Left renal pelvis (tissue), 4 donors: ENCODE measurements at places on chromosomes 11 and 22. TPM values are rescaled to one million over a fixed set of nuclear protein-coding genes. Genes with fewer than 3 reads are reported as not detected.

Gene ELMOD1
- 0.27 TPM for polyA plus RNA-seq

Gene GVQW3
- polyA plus RNA-seq = 16.8 TPM

GRCh38 chr22:40309631-40310030 lies 36.7 kb upstream of the ADSL start:
- no peak for DNase-seq

Gene CD6
- 0.50 TPM for polyA plus RNA-seq

DNA sequence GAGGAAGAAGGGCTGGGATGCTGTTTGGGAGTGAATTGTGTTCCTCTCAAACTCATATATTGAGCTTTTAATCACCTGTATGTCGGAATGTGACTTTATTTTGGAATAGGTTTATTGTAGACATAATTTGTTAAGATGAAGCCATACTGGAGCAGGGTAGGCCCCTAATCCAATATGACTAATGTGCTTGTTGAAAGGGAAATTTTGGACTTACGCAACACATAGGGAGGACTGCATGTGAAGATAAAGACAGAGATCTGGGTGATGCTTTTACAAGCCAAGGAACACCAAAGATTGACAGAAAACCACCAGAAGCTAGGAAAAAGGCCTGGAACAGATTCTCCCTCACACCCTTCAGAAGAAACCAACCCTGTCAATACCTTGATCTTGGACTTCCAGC lies 43.2 kb upstream of the OVCH2 start:
- DNase-seq = no peak

Gene MS4A8
- polyA plus RNA-seq = not detected

Gene TBX1
- 0.18 TPM for polyA plus RNA-seq

GRCh38 chr11:68370211-68371111 lies 58.1 kb downstream of the LRP5 start:
- DNase-seq = no peak

GRCh38 chr11:9002920-9003572 lies 755 bp downstream of the NRIP3 start:
- no peak for DNase-seq

Gene KRTAP5-11
- polyA plus RNA-seq = not detected

DNA sequence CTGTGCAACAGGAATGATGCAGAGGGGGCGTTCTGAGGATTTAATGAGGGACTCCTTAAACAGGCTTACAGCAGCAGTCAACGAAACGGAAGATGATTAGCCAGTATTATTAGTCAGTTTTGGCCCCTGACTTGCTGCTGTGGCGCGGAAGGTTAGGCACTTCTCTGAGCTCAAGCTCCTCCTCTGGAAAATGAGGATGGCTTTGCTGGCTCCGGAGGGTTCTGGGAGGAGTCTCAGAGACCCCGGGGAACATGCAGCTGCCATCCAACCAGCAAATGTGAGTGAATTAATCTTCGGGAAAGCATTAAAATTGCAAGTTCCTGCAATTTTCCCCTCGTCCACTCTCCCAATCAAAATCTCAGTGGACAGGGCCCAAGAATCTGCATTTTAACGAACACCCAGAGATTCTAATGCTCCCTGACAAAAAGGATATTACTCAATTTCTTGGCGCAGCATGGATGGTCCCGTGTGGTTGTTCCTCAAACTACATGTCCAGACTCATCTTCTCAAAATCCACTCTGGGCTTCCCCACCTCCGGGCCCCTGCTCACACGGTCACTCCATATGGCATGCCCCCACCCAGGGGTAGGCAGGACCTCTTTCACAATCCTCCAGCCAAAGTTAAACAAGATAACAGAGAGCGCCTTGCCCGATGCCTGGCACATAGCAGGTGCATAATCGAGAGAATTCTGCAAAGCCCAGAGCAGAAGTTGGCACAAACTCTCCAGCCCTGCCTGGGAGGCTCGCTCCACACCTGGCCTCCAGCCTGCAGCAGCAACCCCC lies 6.4 kb downstream of the ELFN2 start:
- no peak for DNase-seq

DNA sequence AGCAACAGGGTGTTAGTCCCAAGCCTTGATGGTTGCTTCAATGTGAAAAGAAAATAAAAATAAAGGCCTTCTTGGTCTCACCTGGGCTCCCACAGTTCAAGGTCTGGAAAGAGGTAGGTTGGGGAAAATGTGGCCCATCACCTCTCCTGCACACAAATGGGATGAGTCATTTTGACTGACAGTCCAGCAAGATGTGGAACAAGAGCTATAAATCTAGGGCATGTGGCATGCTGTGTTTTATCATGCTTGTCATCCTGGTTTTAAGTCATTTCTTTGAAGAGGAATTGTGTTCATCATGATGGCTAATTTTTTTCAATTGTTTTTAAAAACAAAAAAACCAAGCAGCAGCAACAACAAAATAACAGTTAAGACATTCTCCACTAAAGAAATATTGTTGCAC lies 503.7 kb downstream of the NTM start:
- DNase-seq = no peak

- DNase-seq = no peak
These were observed 323.0 kb upstream of the CCDC90B start for GRCh38 chr11:83609191-83609590.

- DNase-seq = no peak
These were observed 280.8 kb upstream of the CCDC90B start for GRCh38 chr11:83566950-83567349.

DNA sequence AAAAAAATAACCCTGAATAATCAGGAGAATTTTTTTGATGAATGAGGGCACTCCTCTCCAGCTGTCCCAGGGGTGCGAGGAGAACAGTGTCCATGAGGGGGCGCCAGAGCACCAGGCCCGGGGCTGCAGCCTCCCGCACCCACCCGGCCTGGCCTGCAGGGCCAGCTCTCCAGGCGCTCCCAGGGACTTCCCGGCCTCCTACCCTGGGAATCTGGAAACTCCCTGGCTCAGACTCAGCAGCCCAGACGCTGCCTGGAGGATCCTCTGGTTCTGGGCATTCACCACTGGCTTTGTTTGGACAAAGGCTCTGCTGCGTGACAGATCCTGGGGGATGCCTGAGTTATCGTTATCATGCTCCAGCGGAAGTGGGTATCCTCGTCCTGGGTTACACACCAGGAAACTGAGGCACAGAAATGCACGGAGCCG lies 31.0 kb downstream of the MCM5 start:
- peak; percentile 46 for DNase-seq

DNA sequence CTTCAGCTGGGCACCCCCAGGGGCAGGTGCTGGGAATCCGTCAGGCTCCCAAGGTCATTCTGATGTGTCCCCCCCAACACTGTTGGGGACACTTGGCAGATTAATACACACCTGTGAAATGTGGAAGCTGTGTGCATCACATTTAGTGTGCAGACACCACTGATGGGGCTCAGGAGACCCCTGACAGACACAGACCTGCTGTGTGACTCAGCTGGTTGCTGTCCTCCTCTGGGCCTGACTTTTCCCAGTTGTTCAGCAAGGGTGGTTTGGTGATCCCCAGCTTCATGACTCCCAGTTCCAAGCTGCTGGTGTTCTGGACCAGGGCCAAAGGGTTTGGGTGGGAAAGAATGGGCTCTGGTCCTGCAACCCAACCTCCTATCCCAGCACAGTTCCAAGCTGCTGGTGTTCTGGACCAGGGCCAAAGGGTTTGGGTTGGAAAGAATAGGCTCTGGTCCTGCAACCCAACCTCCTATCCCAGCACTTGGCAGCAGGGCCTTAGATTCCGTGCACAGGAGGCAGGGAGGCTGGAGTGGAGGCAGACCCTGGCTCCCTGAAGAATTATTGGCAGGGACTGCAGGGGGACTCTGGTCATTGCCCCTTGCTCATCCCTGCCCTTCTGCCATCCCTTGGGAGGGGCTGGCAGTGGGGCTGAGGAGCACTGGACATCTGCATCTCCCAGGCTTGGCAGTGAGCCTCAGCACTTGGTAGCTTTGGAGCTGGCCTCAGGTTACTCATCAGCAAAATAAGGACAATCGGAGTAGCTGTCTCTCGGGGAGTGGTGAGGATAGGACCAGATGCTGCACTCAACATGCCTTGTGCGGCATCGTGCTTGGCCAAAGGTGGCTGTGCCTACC lies 8.4 kb upstream of the OMP start:
- DNase-seq = no peak

Gene MYEOV
- 4.4 TPM for polyA plus RNA-seq

Gene EPS8L2
- polyA plus RNA-seq = 108 TPM

Gene CYTH4
- polyA plus RNA-seq = 6.2 TPM

GRCh38 chr11:86052693-86053641 lies 15.9 kb downstream of the PICALM start:
- no peak for DNase-seq

- DNase-seq = no peak
These were observed 10.6 kb downstream of the MSANTD4 start for GRCh38 chr11:106011481-106011880.

DNA sequence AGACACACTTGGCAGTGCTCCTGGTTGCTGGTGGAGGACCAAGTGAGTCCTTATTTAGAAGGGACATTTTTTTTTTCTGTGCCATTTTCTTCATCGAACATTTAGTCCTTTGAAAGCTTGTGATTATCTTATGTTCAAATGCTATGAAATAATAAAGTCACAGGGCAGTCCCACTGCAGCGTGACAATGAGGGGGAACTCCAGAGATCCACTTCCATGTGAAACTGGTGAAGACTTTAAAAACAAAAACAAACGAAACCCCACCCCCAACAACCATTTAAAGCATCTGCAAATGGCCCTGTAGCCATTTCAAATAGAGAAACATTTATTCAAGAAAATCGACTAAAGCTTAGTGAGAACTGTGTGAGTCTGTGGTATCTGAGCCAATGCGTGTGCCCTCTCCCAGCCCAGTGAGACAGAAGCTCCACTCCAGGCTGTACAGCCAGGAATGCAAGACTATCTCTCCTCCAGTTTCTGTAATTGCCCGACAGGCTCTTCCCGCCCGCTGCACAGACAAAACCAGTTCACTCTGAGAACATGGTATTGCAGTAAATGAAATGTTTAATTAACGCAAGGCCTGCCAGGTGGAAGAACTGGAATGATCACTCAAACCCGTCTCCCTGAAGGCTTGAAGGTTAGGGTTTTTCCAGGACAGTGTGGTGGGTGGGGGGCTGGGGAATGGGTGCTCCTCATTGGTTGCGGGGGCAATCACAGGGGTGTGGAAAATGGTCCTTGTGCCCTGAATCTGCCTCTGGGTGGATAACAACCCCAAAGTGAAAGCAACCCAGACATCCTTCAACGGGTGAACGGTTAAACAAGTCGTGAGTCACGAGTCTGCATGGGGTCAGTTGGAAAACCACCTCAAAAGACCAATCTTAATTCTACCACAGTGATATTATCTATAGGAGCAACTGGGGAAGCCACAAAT lies 8.4 kb downstream of the KRTAP5-6 start:
- no peak for DNase-seq

Gene POU2AF2
- not detected for polyA plus RNA-seq

Gene VEGFB
- polyA plus RNA-seq = 106 TPM

Gene KCNJ5
- 0.90 TPM for polyA plus RNA-seq

GRCh38 chr11:68990995-68991780 lies 10.4 kb upstream of the MRGPRD start:
- DNase-seq = no peak

Gene C2CD3
- polyA plus RNA-seq = 20.5 TPM
